Cortex of kidney (tissue), 1 donor: ENCODE measurements at places on chromosomes 2 and 18.

DNA sequence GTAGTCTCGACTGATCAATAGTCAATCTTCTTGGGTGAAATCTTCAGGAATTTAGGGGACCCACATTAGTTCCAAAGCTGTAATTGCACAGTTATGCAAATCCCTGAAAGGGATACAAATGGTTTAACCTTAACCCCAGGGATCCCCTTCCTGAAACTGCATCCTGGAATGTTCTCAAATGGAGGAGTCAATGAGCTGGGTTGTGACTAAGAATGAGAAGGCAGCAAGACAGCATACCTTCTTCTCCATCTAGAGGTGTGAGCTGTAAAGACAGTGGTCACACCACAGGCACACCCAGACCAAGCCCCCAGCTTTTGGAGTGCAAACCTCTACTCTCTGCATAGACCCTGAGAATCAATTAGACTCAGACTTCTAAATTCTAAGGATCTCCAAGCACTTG, 164.7 kb upstream of the MEIS1 start:
- no peak for DNase-seq

DNA sequence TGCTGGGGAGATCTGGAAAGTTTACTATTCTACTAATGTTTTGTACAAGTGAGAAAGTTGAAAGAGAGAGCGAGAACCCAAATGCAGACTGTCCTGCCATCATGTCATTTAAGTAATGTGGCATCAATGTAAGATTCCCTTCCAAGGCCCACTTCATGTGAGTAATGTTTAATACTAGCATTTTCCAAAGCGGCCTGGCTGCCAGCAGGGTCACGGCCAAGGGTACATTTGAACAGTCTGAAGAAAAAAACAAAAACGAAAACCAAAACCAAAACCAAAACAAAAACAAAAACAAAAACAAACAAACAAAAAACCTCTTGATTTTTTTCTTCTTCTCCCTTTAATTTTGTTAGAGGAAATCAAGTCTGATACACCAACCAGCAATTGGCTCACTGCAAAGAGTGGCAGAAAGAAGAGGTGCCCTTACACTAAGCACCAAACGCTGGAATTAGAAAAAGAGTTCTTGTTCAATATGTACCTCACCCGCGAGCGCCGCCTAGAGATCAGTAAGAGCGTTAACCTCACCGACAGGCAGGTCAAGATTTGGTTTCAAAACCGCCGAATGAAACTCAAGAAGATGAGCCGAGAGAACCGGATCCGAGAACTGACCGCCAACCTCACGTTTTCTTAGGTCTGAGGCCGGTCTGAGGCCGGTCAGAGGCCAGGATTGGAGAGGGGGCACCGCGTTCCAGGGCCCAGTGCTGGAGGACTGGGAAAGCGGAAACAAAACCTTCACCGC, 2.2 kb downstream of the HOXD10 start:
- DNase-seq: no peak

DNA sequence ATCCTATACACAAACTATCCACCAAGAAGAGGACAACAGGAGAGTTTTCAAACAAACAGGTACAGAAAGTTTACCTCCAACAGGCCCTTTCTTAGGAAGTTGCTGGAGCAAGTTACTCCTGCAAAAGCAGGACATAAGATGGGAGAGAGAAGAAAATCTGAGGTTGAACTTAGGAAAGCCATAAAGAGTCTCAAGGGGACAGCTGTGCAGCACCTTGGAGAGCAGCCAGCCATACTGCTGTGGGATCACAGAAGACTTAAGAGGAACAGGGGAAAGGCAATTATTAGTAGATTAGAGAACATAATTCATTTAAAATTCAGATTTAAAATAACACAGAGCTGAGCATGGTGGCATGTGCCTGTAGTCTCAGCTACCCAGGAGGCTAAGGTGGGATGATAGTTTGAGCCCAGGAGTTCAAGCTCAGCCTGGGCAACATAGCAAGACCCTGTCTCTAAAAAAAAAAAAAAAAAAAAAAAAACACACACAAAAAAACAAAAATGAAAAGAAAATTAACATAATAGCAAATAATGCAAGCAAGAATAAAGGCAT, 148.1 kb upstream of the SIX3 start:
- no peak for DNase-seq

DNA sequence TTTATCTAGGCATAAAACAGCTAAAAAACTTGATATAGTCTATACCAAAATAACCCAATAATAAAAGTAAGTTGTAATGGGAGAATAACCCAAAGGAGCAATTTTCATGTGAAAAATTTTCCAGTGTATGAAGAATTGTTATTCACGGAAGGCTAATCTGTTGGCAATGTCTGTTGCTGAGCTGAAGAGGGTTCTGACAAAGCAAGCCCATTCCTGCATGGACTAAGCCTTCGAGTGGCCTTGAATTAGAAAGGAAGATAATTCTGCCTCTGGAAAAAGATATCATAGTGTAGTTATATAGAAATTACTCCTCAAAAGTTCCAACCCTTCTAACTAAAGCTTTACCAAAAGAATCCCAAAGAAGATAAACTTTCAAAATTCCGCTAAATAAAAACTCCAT, 101.5 kb downstream of the MAP2 start:
- no peak for DNase-seq

- DNase-seq: no peak
These were observed 75.8 kb downstream of the LONRF2 start for GRCh38 chr2:100246163-100247145.

DNA sequence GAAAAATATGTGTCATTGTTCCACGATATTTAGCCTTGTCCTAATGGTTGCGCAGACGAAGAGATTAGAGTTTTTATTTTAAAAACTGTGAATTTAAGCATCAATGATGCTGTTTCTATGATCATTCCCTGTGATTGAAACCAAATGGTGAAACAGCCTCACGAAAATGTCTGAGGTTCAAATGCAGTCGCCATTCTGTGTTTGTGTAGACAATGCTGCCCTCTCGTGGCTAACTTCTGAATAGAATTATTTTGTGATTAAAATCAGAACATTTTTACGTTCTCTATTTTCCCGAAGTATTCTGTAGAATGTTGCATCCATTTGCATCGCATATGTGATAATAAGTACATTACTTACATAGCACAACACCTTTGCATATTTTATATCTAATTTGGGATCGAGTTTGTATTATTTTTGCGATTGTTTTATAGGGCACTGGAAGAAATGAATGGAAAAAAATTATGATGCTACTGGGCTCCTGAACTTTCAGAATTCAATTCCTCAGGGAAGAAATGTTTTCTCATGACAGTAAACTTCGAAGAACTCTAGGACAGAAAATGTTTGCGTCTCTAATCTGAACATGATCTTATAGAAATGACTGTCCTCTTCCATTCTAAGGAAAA, 54.8 kb upstream of the CREB1 start:
- no peak for DNase-seq

DNA sequence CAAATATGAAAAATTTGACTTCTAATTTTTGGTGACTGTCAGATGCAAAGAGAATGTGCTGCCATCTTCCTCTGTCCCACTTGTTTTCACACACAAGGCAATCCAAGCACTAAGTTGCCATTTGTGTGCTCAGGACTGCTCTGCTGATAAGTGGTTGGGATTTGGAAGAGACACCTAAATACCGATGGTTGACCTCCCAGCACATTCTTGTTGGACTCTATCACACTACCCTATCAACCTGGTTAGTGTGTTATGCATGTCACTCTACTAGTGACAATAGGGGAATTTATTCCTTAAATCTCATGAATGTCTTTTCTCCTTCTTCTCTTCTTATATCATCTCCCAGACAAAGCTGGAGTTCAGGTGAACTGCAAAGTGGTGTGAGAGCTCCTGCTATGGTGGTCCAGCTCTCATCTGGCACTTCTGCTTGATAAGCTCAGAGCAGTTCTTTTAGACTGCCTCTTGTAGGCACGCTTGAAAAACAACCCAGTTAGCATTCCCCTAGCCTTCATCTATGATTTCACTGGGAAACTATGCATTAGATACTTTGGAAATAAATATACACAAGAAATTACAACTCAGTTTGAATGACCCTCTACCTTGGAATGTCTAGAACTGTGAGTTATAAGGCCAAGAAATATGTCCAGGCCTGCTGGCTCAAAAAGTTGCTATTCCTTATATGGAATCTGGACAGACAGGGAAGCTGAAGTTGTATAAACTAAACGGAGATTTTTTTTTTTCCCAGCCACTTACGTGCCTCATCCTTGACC, 404.8 kb downstream of the MEIS1 start:
- DNase-seq: no peak

DNA sequence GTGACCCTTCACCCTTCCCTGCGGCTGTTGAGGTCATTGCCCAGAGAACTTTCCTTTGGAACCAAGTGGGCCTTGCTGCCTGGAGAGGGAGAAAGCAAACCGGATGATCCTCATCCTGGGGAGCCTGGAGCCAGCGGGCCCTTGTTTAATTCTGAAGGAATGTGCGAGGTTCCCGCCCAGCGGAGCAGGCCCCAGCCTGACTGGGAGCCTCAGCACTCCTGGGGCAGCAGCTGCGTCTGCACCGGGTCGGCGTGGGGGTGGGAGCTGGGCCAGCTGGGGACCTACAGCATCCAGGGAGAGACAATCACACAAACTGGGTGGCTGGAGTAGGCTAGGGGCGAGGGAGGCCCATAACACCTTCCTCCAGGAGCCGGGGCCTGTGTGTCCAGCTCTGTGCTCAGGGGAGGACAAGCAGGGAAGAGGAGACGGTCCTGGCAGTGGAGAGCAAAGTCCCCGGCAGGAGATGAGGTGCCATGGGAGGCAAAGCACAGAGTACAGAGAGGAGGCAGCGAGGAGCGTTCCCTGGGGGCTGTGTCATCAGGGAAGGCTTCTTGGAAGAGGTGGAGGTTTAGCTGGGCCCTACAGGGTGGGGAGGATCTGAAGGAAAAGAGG, 61.9 kb upstream of the HAAO start:
- no peak for DNase-seq

DNA sequence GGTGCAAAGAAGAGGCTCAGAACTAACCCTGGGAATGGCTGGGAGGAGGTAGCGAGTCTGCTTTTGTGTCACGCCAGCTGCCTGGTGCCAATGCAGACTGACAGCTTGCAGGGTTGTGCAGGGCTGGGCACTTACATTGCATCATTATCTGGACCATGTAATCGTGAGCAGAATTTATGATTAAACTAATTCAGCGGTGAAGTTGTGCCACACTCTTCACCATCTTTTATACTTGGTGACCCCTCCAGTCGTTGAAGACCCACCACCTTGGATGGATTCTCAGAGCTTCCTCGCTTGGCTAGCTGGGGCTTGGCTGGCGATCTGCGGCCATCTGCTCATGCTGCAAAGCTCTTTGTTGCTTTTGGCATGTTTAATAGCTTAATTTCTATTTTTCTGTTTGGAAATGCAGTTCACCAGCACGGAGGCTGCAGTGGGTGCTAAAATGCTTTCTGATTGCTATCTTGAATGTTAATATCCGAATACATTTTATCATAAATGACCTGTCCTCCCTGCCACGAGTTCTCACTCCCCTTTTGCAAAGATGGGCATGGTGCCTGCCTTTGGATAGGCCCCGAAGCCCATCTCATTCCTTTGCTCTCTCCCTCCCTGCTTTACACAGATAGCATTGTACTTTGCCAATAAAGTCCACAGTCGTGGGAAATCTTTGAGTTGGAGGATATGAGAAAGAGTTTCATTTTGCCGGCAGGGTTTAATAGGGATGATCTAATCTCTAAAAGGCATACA, 188.2 kb downstream of the PRKCE start:
- no peak for DNase-seq

GRCh38 chr18:50720325-50720674, 99.5 kb downstream of the MRO start:
- no peak for DNase-seq
